ENCODE measurements at places on chromosomes 7 and 10.
A peak's percentile ranks its signal among the peaks of the same experiment; 100 is the strongest.

DNA sequence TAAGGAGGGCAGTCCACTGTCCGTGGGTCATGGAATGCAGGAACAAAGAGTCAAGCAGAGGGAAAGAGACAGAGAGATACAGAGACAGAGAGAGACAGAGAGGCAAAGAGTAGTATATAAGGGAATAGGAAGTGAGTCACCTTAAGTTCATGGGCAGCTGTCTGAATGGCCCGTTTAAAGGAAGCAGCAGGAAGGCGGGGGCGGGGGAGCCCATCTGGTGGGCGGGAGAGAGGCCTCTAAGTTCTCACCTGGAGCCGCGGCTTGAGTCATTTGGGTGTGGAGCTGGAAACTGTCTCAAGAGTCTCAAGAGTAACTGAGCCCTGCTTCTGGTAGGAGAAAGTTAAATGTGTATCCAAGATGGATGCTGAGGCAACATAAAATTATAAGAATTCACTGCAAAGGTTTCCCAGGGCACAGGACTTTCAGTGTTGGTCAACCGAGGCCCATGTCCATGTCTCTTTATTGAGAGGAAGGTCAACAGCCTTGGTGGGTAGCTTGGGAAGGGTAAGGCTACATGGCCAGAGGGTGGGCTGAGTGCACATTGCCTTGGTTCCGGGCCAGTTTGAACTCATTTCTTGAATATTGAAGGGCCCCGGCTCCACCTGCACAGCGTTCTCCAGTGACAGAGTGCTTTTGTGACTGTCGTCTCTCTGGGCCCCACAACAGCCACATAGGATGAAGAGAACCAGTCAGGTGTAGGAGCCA is 85.5 kb upstream of the CACUL1 start:
- no peak for DNase-seq

DNA sequence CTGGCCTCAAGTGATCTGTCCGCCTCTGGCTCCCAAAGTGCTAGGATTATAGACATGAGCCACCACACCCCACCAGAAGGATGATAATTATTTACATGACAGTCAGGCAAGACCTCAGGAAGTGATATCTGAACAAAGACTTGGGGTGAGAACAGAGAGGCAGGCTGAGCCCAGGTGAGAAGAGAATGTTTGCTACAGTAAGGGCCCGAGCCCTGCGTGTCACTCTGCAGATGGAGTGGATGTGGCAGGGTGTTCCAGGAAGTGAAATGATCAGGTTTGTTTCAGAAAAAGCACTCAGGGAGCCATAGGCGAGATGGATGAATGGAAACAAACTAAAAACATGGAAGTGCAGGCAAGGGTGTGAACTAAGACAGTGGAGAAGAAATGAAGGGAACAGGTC is 22.2 kb downstream of the SFMBT2 start:
- DNase-seq, result no peak

DNA sequence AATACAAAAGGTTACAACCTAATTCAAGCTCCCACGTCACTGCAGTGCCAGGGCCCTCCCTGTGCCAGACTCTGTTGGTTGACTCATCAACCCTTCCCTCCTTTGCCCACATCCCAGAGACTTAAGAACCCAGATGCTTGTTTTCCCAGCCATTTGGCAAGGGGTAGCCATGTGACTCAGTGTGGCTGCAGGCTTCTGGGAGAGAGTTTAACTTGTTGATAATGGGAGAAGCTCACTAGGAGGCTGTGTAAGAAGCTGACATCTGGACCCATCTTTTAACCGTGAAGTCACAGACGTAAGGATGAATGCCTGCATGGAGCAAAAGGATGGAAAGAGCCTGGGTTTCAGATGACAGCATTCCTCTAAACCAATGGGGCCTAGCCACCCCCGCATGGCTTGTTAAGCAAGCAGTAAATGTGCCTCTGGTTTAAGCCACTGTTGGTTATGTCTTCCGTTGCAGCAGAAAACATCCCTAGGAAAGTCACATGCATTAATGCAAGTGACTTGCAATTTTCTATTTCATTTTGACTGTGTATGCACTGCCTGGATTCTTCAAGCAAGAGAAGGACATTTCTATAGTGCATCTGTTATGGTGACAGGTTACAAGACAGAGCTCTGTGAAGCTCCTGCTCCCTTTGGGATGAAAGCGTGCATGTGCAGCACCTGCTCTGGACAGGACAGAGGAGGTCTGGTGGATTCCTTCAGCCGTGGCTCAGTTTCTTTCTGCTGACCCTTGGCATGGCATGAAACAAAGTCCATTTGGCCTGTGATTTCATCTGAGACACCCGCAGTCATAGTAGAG is 57.5 kb upstream of the CREB5 start:
- no peak for DNase-seq

- no peak for DNase-seq
Observed at GRCh38 chr10:75335191-75335590, 66.4 kb downstream of the ZNF503 start.

DNA sequence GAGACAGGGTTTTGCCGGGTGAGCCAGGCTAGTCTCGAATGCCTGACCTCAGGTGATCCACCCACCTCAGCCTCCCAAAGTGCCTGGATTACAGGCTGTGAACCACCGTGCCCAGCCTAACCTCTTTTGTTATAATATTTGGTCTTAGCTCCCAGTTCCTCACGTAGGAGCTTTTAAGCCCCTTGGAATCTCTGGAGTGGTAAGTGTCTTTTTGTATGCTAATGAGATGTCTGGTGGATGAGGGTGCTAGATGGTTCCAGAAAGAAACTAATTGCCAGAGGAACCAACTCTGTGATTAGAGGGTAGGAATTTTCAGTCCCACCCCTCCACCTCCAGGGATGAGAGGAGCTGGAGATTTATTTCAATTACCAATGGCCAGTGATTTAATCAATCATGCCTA is 5.3 kb upstream of the ARPC1A start:
- no peak for DNase-seq

GRCh38 chr7:102318482-102318971 is 31.9 kb downstream of the SH2B2 start:
- no peak for DNase-seq

DNA sequence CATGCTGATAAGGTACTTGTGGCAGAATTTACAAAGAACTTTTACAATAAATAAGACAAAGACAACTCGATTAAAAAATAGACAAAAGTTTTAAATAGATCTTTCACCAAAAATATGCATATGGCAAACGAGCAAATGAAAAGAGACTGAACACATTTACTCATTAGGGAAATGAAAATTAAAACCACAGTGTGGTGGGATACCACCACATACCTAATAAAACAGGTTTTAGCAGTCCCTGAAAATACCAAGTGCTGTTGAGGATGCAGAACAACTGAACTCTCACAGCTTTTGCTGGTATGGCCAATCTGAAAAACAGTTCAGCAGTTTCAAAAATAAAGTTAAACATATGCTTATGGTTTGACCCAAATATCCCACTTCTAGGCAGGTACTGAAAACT is 205.4 kb upstream of the ADO start:
- no peak for DNase-seq

- DNase-seq, result peak; percentile 65
Observed at GRCh38 chr7:73978661-73979563, 49.1 kb upstream of the ELN start.

GRCh38 chr7:141161550-141162535 is 88.0 kb downstream of the TMEM178B start:
- DNase-seq, result no peak

DNA sequence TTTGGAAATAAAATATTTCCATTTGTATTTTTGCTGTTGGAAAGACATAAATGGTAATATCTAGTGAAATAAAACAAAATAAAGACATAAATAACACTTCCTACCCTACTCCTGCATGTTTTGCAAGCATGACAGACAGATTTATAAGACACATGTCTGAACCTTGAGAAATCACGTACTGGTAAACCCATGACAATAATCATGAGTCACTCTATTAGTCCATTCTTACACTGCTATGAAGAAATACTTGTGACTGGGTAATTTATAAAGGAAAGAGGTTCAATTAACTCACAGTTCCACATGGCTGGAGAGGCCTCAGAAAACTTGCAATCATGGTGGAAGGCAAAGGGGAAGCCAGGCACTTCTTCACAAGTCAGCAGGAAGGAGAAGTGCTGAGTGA is 942.2 kb downstream of the REEP3 start:
- DNase-seq, result no peak

GRCh38 chr10:131897297-131897899 is 3.4 kb upstream of the PPP2R2D start:
- no peak for DNase-seq

DNA sequence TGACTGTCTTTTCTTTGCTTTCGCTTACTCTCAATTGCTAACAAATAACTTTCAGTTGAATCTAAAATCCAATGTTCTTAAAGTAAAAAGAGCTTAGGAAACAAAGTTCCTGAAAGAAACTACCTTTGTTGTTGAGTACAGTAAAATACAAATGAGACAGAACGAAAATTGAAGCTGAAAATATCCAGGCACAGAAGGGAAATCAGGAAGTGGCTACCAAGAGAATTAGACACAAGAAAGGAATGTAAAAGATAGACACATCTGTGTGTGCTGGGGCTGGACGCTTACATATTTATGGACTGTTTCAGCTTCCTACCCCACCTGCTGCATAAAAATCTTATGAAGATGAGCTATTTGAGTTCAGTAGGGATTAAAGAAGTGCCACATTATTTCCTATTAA is 161.7 kb upstream of the PLXDC2 start:
- no peak for DNase-seq

GRCh38 chr10:52517012-52517411 is 202.9 kb downstream of the DKK1 start:
- DNase-seq, result no peak

GRCh38 chr7:46446151-46446550 is 525.1 kb upstream of the IGFBP3 start:
- no peak for DNase-seq

GRCh38 chr10:88728107-88728763 is 22.2 kb downstream of the LIPK start:
- DNase-seq, result no peak

DNA sequence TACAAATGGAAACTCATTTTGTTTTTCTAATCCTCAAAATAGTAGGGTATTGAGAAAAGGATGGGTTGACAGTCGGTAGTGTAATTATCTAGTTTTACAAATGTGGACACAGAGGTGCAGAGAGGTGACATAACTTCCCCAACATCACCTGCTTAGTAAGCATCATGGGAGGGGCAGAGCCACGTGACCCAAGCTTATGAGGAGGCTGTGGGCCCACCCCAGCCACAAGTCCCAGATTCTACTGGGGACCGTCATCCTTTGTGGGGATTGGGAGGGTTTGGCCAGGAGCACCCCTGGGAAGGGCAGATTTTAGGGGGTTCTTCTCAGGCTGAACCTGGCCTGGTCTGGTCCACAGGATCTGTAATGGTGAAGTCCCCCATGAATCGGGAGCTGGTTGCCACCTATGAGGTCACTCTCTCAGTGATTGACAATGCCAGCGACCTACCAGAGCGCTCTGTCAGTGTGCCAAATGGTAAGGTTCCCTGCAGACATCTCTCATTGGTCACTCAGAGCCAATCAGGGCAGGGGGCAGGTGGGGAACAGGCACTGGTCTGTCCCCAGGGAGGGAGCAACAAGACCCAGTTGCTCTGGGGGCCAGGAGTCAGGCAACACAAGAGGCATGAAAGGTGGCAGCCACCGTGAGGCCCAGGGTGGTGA is 23.6 kb upstream of the VSIR start:
- DNase-seq, result no peak

- no peak for DNase-seq
Observed at GRCh38 chr7:5139998-5140397, 50.0 kb upstream of the WIPI2 start.

- no peak for DNase-seq
Observed at GRCh38 chr10:113961182-113962031, 82.3 kb upstream of the ADRB1 start.

GRCh38 chr10:33341637-33342036 is 7.2 kb upstream of the NRP1 start:
- DNase-seq, result no peak

- DNase-seq, result no peak
Observed at GRCh38 chr7:51785876-51786275, 469.3 kb upstream of the COBL start.

- no peak for DNase-seq
Observed at GRCh38 chr7:100077205-100077604, 4.3 kb downstream of the ZNF3 start.

- no peak for DNase-seq
Observed at GRCh38 chr7:92769394-92769699, 67.0 kb downstream of the CDK6 start.

DNA sequence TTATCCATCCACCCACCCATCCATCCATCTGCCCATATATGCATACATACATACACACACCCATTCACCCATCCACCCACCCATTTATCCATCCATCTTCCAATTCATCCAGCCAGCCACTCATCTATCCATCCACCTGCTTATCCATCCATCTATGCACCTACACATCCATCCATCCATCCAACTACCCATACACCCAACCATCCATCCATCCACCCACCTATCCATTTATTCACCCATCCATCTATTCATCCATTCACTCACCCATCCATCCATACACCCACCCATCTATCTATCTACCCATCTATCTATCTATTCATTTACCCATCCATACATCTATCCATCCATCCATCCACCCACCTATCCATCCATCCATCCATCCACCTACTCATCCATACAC is 17.3 kb downstream of the TMEM72 start:
- DNase-seq, result no peak

GRCh38 chr10:12350167-12350872 is 973 bp downstream of the CAMK1D start:
- no peak for DNase-seq

DNA sequence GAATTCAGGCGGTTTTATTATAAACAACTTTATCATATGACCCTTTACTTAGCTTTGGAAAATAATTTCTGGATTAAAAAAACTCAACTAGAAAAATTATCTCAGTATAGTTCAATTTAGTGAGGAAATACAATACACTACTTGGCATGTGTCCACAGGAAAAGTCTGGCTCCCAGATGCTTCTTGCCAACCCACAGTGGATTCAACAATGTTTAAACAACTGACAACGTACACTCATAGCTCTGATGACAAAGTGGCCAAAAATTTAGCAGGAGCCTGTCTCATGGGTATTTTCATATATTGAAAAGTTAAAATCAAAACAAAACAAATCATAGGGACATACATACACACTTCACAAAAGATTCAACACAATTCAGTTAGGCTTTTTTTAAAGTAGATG is 158.8 kb downstream of the SKAP2 start:
- no peak for DNase-seq

DNA sequence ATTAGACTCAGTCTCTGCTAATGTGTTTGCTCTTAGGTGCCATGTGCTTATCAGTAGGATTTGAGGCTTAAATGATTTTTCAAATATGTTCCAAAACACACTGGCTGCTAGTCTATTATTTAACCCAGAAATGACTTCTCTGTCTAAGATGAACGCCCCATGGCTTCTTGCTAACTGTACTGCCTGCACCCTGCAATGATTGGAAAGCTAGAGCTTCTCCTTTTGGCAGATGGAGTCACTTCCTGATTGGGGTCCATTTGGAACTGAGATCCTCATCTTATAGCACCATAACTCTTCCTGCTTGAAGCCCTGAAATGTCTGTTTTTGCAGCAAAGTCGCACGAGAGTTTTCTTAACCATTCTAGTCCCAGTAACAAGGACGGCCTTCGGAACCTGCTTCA is 186.5 kb upstream of the ADO start:
- no peak for DNase-seq

All from GM18507 (cell line).